GM03348 (cell line): ENCODE measurements at places on chromosomes 12 and 14.

DNA sequence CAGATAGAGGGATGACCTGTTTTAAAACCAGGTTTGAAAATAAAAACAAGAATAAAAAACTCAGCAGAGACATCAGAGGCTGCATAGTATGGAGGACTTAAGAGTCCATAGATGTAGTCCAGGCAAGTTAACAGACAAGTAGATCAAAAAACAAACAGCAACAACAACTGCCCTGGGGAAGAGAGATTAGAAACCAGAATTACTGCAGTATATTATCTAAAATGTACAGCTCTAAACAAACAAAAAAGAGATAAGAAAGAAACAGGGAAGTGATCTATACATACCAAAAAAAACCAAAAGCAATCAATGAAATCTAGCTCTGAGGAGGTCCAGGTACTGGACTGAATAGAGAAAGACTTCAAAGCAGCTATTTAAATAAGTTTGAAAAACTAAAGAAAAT lies 48.8 kb downstream of the ACSM4 start:
- no peak for DNase-seq

DNA sequence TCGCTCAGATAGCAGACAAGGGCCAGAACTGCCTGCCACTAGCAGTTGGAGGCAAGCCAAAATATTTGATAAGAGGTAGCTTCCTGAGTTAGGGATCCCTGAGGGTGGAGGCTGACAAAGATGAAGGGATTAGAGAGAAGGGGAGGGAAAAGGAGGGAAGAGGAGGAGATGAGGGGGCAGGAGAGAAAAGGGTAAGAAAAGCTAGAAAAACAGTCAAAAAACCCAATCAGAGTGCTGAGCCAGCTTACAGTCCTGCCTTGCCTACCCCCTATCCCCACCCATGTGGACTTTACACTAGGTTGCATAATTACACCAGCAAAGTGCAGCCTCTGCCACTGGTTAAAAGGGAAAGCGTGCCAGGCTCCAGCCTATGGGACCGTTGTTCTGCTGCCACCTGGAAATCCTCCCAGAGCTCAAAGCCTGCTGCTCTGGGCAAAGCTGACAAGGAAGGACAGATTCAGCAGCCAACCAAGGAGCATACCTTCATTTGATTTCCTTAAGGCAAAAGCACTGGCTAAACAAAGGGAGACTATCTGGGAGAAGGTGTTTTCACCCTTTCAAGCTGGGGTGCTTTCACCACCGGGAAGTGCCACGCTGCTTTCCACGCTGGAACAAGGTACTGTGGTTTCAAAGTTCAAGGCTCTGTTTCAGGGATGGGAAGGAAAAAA lies 3.8 kb upstream of the NUMB start:
- peak; percentile 28 for DNase-seq

GRCh38 chr12:104372061-104372720 lies 68.7 kb downstream of the EID3 start:
- no peak for DNase-seq

DNA sequence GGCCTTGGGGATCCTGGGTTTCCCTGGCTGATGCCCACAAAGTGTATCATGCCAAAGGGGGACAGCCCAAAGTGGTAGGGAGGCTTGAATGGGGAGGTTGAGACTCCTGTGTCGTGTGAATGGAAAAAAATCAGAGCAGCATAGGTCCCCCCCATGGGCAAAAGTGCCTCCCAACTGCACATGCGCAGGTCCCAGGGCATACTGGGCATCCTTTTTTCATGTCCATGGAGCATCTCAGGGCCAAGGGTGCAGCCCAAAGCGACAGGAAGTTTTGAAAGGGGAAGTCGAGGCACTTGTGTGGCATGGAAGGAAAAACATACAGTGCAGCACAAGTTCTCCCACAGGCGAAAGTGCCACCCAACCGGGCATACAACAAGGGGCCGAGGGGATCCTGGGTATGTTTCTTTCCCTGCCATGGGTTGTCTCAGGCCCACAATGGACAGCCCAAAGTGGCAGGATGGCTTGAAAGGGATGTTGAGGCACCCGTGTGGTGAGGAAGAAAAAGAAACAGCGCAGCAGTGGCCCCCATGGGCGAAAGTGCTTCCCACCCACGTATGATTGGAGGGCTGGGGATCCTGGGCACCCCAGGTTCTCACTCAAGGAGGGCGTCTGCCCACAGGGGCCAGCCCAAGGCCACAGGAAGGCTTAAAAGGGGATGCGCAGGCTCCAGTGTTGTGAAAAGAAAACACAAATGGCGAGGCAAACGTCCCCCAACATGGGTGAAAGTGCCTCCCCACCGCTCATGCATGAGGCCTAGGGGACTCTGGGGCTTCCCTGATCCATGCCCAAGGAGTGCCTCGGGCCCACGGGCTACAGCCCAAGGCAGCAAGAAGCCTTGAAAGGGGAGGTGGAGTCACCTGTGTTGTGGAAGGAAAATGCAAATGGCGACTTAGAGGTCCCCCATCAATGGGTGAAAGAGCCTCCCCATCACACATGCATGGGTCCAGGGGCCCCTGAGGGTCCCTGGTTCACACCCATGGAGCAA lies 573.7 kb downstream of the ALG10 start:
- peak; percentile 3 for DNase-seq

- peak; percentile 68 for DNase-seq
Observed at GRCh38 chr12:88207921-88208620, 66.0 kb downstream of the TMTC3 start.

DNA sequence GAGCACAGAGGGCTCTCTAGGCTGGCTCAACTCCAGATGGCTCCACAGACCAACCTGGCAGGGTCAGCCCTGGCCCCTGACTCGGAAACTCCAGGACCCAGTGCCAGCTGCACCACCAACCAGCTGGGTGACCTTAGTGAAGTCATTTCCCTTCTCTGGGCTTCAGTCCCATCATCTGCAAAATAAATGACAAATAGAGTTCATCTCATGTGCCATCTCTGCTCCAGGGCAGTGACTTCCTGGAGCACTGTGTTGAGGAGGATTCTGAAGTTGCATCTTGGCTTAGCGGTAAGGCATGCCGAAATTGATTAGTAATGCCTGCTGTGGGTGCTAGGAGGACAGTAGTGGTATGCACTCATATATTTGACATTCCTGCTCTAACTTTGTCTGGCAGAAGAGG lies 31.5 kb downstream of the DTX1 start:
- DNase-seq: no peak

- DNase-seq: no peak
Observed at GRCh38 chr14:92934196-92935085, 11.5 kb downstream of the CHGA start.

DNA sequence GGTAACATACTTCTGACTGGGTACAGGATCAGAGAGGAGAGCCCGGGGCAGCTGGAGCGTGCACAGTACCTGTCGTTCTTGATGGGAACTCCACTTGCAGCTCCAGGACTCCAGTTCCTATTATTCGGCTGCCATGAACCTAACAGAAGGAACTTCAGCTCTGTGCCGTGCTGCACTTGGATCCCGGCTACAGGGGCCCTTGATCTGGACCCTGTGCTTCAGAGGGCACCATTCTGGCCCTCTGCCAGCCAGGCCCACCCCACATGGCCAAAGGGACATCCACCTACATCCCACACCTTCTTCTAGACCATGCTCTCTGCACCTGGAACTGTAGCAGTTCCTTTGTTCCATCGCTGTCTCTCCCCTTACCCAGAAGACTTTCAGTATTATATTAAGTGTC lies 58.2 kb downstream of the PAX9 start:
- no peak for DNase-seq

GRCh38 chr14:20490563-20490962 lies 14.8 kb upstream of the RNASE10 start:
- DNase-seq: no peak

DNA sequence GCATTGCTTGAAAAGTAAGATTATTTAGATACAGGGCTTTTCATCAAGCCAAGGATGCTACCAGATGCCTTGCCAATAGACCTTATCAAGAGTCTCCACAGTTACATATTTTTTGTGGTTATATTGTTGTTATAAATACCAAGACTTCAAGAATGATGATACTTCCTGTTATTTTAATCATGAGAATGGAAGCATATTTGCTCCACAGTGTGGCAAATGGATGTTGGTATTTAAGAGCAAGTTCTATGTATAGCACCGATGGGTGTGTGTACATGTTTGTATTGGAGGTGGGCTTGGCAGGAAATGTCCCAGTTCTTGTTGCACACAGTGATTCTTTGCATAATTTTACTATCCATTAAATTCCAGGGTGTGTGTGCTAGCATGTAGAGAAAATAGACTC lies 4.4 kb upstream of the NID2 start:
- no peak for DNase-seq

GRCh38 chr14:33280646-33281045 lies 342.0 kb downstream of the NPAS3 start:
- DNase-seq: peak; percentile 23

- DNase-seq: no peak
Observed at GRCh38 chr14:22565391-22565945, 23.6 kb downstream of the DAD1 start.

GRCh38 chr14:93974833-93975232 lies 1.5 kb downstream of the ASB2 start:
- DNase-seq: no peak

- no peak for DNase-seq
Observed at GRCh38 chr12:12608557-12608957, 3.1 kb upstream of the CREBL2 start.

- peak; percentile 13 for DNase-seq
Observed at GRCh38 chr14:57182760-57183503, 85.8 kb downstream of the EXOC5 start.

- DNase-seq: no peak
Observed at GRCh38 chr14:28757786-28758185, 8.8 kb upstream of the FOXG1 start.

DNA sequence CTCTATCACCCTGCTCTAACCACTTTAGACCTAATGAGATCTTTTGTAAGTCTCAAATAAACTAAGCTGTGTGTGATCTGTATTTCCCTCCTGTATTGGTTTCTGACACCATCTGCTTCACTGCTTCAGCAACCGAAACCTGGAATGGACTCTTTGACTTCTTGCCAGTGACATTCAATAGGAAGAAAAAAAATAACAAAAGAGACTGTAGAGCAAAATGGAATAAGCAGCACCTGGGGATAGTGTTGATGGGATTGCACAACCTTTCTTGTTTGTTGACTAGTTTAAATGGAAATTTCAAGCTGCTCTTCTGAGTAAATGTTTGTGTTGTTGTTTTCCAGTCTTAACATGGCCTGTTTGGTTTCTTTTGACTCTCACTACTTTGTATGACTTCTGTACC lies 888.6 kb upstream of the SEL1L start:
- no peak for DNase-seq

DNA sequence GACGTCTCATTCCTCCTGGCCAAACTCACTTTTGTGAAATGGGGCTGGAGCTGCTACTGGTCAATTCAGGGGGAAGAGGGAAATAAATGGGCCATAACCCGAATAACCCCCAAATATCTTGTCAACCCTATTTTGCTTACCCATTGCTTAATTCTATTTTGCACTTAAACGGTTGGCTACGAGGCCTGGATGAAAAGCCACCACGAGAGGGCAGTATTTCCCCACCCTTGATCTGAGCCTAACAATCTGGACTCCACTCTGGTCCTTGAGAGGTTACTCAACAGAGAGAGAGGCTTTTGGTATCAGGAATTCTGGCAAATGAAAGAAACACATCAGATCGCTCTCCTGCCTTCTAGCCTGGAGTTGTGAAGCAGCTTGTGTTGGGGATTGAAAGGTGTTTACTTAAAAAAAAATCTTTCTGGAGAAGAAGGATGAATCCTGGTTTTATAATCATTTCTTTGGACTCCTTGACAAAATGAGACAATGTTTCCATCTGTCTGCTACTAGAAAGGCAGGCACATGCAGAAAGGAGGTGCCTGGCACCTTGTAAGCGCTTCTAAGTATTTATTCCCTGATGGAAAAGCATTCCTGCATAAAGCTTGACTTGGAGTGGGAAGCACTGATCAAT lies 22.4 kb upstream of the FBXO21 start:
- DNase-seq: peak; percentile 91

- no peak for DNase-seq
Observed at GRCh38 chr12:19045426-19045825, 84.1 kb upstream of the PLEKHA5 start.

GRCh38 chr12:31471051-31471450 lies 119.9 kb downstream of the DENND5B start:
- DNase-seq: no peak

- peak; percentile 59 for DNase-seq
Observed at GRCh38 chr12:75724928-75725312, 213.5 kb upstream of the KRR1 start.

GRCh38 chr12:53054112-53054878 lies 4.4 kb downstream of the TNS2 start:
- peak; percentile 88 for DNase-seq

GRCh38 chr14:71397371-71397770 lies 490.1 kb downstream of the PCNX1 start:
- DNase-seq: no peak

DNA sequence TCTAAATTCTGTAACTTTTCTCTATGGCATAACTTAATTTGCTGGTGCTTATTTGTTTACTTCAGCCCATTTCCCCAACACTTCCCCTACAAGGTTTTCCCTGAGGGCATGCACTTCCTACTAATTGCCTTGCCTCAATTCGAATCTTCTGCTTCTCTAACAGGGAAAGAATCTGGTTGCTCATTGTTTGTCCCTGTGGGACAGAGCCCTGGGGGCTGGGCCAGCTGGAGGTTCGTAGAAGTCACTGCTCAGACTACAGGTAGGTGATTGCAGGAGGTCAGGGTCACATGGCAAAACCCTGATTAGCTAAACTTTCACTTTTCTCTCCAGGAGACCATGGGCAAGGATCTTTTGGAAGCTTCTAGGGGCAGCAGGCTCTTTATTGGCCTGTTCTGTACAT lies 72.0 kb downstream of the ZFC3H1 start:
- DNase-seq: no peak

- peak; percentile 13 for DNase-seq
Observed at GRCh38 chr14:53062856-53063255, 90.3 kb downstream of the DDHD1 start.

- peak; percentile 36 for DNase-seq
Observed at GRCh38 chr14:34678306-34678705, 36.1 kb downstream of the CFL2 start.

GRCh38 chr12:121222847-121223246 lies 12.9 kb downstream of the P2RX4 start:
- DNase-seq: no peak

- peak; percentile 81 for DNase-seq
Observed at GRCh38 chr14:95774265-95775160, 60.6 kb upstream of the TCL1A start.

- DNase-seq: no peak
Observed at GRCh38 chr14:64225151-64225757, 68.9 kb downstream of the ESR2 start.

DNA sequence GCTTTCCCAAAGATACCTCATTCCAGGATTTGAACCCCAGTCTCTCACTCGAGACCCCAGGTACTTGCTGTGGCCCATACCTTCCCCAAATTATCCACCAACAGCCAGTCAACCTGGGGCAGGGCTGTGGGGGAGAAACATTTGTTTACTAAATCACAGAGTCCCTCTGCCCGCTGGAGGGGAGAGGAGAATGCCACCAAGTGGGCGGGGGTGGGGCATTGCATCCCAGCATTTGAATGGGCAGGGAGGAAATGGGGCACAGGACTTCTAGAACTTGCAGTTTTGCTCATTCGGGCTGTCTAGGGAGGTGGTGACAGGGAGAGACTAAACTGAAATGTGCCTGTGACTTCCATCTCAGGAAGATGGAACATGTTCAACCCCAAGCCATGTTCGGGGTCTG lies 10.9 kb upstream of the SERPINA9 start:
- DNase-seq: no peak

- no peak for DNase-seq
Observed at GRCh38 chr12:75842090-75842489, 189.5 kb downstream of the PHLDA1 start.
